ENCODE measurements at places on chromosomes 5 and 9.

GRCh38 chr5:66870708-66871107 is 274.5 kb downstream of the MAST4 start:
- no peak for DNase-seq

- DNase-seq, result no peak
Measured at GRCh38 chr5:149426931-149427330, 47.8 kb upstream of the IL17B start.

GRCh38 chr5:154369682-154370081 is 76.1 kb upstream of the SAP30L start:
- no peak for DNase-seq

- peak; percentile 90 for DNase-seq
Measured at GRCh38 chr9:88458716-88459465, 70.6 kb downstream of the SPIN1 start.

GRCh38 chr5:72324189-72324825 is 4.1 kb downstream of the PTCD2 start:
- no peak for DNase-seq

DNA sequence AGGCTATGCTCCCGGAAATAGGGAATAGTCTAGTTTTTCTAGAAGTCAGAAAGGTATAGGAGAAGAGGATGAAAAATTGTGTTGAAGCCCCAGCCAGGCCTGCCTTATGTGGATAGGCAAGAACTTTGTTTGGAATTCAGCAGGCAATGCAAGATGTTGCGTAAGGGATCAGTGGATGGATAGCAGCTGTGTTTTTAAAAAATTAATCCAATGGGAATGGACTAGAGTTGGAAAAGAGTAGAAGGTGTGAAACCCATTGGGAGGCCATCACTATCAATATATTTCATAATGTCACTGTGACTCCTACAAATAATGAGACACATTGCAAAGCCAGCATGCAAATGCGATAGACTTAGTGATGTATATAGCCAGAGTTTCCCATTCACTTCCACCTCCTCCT is 281.9 kb downstream of the MARCHF11 start:
- DNase-seq, result no peak

- DNase-seq, result no peak
Measured at GRCh38 chr9:80791836-80792235, 897.5 kb downstream of the TLE1 start.
